Heart right ventricle (tissue), 16 donors: ENCODE measurements at places on chromosomes 5 and 9. TPM values are rescaled to one million over a fixed set of nuclear protein-coding genes. Genes with fewer than 3 reads are reported as not detected.

- no peaks in the 10 kb centered on the region for H3K4me1 ChIP-seq
- DNase-seq, result no peak
- H3K4me3 ChIP-seq, result no peak overlapping the region
- H3K27me3 ChIP-seq, result no peaks in the 10 kb centered on the region
These were observed 14.8 kb downstream of the ATP10B start for GRCh38 chr5:160837211-160837610.

DNA sequence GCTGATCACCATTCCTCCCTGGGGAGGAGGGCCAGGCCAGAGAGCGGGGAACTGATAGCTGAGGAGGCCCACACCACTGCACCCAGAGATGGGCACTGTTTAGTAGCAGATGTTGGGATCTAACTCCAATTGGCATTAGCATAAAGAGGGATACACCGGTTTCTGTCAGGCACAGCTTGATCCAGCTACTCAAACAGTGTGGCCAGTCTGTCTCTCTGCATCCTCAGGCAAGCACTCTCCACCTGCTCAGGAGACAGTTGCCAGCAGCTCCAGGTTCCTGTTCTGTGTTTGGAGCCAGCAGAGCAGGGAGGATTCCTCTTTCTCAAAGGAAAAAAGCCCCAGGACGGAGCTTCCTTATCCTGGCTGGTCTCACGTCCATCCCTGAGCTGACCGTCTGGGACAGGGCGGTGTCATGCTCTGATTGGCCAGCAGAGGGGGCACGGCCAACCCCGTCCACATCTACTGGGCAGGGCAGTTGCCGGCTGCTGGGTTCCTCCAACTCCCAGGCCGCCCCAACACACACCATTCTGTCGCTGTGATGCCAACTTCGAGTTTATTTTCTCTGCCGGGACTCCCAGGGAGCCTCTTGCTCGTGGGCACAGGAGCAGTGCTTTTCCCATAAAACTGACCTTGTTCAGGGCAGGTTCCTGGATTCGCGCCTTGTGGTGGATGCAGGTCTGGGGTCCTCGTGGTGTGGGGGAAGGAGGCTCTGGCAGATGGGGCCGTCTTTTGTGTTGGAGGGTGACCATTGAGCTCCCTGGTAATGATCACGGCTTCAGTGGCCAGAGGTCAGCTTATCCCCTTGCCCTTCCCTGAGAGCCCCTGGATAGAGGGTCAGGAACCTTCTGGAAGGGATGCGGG, 47.9 kb downstream of the COL5A1 start:
- DNase-seq, result peak; percentile 70
- no peak overlapping the region for H3K4me3 ChIP-seq
- peaks cover 5% of the 10 kb centered on the region for H3K36me3 ChIP-seq
- H3K4me1 ChIP-seq, result peaks cover 36% of the 10 kb centered on the region

DNA sequence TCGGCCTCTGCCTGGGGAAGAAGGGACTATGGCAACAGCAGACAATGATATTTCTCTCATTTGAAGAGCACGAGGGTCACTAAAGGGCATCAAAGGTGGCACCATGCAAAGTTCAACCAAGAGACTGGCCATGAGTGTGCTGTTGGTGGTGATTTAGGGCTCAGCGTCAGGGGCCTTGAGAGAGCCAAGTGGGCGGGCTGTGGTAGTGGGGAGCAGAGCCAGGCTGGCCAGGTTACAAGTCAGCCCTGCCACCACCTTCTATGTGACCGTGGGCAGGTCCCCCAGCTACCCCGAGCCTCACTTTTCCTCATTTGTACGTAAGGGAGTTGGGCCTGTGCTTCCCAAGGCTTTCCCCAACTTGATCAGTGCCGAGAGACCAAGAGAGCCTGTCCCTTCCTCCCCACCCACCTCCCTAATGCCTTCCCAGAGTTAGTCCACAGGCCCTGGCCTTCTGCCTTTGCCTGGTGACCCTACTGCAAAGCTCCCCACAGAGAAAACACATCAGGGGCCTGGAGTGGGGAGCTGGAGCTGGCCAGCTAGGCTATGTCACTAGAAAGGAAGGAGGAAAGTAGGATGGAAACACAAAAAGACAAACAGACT, 104.3 kb downstream of the PDE6A start:
- no peaks in the 10 kb centered on the region for H3K27me3 ChIP-seq
- H3K4me3 ChIP-seq, result no peak overlapping the region
- no peak for DNase-seq
- H3K36me3 ChIP-seq, result no peaks in the 10 kb centered on the region
- H3K27ac ChIP-seq, result peak overlapping the region; percentile 29

DNA sequence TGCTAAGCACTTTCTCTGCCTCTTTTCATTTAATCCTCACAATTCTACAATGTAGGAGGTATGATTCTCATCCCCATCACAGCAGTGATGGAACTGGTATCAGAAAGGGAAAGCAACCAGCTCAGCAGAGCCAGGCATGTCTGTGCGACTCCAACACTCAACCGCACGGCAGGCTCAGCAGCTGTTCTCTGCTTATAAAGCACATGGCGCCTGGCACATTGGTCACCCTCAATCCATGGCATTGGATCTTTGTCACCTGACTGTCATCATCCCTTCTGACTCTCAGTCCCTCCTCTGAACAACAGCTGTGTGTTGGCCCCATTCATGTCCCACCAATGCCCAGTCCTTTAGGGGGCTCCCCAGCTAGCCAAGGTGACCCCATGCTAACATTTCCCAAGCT, 45.1 kb upstream of the HAND1 start:
- H3K27me3 ChIP-seq, result peaks cover 15% of the 10 kb centered on the region
- no peak overlapping the region for H3K4me3 ChIP-seq
- no peaks in the 10 kb centered on the region for H3K36me3 ChIP-seq

GRCh38 chr5:112906637-112907036, 15.4 kb downstream of the REEP5 start:
- H3K27ac ChIP-seq, result no peak overlapping the region
- no peaks in the 10 kb centered on the region for H3K27me3 ChIP-seq
- H3K4me3 ChIP-seq, result no peak overlapping the region
- DNase-seq, result no peak

- peak; percentile 70 for DNase-seq
- H3K4me1 ChIP-seq, result peaks cover 38% of the 10 kb centered on the region
- no peaks in the 10 kb centered on the region for H3K36me3 ChIP-seq
- peak overlapping the region; percentile 80 for H3K27ac ChIP-seq
These were observed 267.1 kb downstream of the GADD45G start for GRCh38 chr9:89871871-89872331.

Gene PDE6A
- total RNA-seq, result 0.11 TPM

Gene HK3
- total RNA-seq, result 4.5 TPM
